Activated T-cell treated with anti-CD3 and anti-CD28 coated beads, Interleukin-2, amount 50 U/mL, for 4 hours (primary cell): ENCODE measurements at places on chromosomes 1 and 21.

DNA sequence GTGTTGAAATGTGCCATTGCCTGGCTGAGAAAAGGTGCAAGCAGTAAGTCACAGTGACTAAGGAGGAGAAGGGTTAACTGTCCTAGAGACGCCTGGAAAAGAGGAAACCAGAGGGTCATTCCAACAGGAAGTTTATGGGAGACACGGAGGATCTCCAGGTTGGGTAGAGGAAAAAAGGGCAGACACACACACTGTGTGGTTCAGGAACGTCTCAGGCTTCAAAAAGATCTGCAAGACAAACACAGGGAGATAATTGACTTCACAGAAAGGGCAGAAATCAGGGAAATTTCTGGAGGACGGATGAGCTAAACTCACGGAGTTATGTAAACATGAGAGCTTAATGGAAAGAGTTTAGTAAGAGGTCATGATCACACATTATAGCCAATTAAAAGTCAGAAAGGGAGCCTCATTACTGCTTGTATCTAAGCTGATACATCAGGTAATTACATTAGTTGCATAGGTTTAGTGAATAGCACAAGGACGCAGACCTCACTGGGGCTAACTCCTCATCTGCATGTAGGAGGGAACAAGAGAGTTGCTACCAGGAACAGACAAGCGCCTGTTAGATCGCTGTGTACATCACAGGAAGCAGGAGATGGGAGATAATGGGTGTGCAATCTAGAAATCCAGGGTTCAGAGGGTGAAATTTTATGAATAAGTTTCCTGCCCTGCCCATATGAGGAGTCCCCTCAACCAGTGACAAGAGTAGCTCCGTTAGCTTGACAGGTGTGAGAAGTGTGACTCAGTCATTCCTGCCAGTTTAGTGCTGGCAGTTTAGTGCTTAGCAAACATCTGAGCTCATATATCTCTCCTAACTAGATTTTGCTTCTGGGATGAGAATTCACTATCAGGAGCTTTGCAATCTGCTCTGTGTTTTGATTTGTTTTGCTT, 96.6 kb upstream of the TNR start:
- DNase-seq: no peak

GRCh38 chr1:6872573-6873261, 87.5 kb downstream of the CAMTA1 start:
- DNase-seq: no peak

- DNase-seq: no peak
These were observed 19.0 kb downstream of the MAGI3 start for GRCh38 chr1:113409363-113409762.

DNA sequence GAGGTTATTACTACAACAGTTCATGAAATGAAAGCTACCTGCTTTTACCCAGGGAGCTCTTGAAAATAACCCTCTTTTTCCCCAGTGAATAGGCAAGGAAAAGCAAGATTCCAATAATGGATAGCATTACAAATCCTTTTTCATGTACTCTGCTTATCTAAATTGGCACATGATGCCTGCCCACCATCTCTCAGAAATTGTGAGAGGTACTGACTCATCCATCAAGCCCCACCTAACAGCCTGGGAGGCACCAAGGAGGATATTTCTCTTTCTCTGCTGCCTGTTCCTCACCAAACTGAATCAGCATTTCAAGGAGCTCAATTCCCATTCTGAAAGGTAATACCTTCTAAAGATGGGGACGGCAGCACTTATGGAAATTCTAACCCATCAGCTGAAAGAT, 34.4 kb downstream of the PALMD start:
- DNase-seq: no peak

- no peak for DNase-seq
These were observed 27.4 kb downstream of the RRP15 start for GRCh38 chr1:218312509-218312908.

- DNase-seq: no peak
These were observed 16.5 kb downstream of the RGL1 start for GRCh38 chr1:183821309-183821888.
